ENCODE measurements at places on chromosomes 16 and 17.

GRCh38 chr17:60472449-60472848 lies 50.2 kb downstream of the CHCT1 start:
- no peak for DNase-seq

- peak; percentile 94 for DNase-seq
These were observed at the start of gene GSE1 for GRCh38 chr16:85612801-85613603. TSS of gene GSE1 (plus strand) at chr16:85613322. CDS start at chr16:85613392, 70 bp downstream.

DNA sequence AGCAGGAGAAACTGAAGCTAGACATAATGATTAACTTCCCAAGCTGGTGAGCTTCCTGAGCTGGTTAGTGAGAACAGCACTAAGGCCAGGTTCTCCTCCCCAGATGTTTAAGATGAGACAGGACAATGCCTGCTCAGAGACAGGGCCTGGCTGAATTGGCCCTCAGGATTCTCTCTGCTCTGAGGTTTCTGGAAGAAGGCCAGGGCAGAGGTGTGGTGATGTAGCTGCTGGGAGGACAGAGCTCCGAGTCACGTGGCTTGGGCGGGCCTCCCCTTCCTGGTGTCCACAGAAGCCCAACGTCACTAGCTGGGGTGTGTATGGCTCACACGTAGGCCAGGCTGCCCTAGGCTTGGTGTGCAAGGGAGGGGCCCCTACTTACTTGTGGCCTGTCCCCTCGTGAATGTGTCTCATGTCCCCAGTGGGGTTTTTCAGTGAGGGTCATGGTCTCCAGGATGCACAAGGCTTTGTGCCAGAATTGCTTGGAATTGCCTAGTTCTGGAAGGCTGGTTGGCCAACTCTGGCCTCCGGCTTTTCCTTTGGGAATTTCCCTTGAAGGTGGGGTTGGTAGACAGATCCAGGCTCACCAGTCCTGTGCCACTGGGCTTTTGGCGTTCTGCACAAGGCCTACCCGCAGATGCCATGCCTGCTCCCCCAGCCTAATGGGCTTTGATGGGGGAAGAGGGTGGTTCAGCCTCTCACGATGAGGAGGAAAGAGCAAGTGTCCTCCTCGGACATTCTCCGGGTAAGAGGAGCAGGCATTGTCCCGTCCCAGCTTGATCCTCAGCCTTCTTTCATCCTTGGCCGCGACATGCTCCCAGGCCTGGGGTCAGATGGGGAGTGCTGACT lies 3.4 kb downstream of the NOD2 start:
- DNase-seq, result no peak

- DNase-seq, result no peak
These were observed 129.5 kb downstream of the DYNLRB2 start for GRCh38 chr16:80670170-80670865.

DNA sequence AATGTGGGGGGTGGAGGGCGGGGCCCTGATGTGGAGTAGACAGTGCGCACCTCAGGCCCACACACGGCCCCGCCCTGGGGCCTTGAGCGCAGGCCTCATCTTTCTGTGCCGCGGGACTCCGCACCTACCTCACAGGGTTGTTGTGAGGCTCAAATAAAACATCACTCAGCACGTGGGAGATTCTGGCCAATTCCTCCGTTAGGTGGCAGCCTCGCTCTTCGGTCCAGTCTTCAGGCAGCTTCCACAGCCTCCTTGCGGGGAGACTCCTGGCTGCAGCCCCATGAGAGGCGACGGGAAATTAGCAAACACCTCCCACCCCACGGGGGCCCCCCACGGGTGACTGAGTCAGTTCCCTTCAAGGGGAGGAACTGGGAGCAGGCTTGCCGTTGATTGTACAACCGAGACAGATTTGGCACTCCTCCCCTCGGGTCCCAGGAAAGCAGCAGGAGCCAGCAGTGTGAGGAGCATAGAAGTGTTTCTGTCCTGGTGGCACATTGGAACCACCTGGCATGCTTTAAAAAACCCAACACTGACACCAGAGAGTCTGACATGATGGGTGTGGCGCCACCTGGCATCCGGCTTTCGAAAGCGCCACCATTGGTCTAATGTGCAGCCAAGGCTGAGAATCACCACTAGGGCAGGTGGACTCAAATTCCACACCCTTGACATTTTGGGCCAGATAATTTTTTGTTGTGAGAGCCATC lies 7.6 kb downstream of the MRM1 start:
- DNase-seq, result peak; percentile 94

- no peak for DNase-seq
These were observed 961 bp upstream of the MAP3K3 start for GRCh38 chr17:63621229-63621683.

- DNase-seq, result peak; percentile 73
These were observed 45.9 kb downstream of the ABAT start for GRCh38 chr16:8720080-8720966.

DNA sequence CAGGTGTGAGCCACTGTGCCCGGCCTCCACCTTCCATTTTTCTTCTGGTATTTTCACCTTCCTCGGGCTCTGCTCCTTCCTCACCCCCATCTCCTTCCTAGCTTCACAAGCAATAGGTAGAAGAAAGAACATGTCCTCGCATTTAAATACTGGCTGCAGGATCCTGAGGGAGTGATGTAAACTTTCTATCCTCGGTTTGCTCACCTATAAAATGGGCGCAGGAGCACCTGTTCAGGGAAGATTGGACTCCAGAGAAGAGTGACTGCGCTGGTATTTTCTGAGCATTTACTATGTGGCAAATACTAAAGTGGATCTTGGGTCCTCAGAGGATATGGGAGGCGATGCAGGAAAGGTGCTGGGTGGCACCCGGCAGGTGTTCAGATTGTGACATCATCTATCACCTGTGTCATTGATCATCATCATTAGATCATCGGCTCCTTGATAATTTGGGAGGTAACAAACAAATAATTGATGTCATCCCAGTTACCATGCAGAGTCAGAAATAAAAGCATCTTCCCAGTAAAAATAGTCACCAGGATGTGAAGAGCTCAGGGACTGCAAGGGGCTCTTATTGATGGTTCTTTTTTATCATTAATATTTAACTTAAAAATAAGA lies 72.8 kb downstream of the FOXL1 start:
- no peak for DNase-seq

DNA sequence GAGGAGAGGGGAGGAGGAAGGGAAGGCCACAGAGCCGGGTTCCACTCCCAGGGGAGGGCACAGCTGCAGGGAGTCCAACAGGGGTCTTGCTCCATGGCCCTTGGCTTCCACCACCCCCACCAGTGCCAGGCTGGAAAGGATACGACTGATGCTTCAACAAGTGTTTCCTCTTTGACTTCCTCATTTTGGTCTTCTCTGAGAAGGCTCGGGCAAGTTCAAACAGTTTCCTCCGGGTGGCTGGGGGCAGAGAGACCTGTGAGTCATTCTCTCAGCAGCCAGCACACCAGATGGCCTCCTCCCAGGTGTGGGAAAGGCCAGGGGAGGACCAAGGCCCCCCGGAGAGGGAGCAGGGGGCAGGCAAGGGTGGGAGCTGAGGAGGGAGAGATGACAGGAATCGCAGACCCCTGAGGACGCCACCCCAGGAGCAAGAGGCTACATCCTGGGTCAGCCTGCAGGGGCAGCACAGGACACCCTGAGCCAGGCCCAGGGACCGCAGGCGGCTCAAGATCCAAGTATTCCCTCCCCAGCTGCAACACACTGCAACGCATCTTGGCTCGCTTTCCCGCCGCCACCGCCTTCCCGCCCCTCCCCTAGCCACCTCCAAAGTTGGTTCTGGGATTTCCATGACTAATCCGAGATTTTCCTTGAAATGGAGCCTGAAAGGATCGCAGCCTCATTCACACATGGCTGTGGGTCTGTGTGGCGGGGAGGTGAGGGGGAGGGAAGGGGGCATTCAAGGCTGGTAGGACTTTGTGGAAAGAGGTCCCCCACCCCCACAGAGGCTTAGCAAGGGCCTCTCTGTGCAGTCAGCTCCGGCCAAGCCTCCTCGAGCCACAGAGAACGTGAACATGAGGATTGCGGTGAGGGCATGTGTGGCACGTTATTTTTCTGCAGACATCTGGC lies 18.4 kb upstream of the MRPS23 start:
- DNase-seq, result peak; percentile 94

DNA sequence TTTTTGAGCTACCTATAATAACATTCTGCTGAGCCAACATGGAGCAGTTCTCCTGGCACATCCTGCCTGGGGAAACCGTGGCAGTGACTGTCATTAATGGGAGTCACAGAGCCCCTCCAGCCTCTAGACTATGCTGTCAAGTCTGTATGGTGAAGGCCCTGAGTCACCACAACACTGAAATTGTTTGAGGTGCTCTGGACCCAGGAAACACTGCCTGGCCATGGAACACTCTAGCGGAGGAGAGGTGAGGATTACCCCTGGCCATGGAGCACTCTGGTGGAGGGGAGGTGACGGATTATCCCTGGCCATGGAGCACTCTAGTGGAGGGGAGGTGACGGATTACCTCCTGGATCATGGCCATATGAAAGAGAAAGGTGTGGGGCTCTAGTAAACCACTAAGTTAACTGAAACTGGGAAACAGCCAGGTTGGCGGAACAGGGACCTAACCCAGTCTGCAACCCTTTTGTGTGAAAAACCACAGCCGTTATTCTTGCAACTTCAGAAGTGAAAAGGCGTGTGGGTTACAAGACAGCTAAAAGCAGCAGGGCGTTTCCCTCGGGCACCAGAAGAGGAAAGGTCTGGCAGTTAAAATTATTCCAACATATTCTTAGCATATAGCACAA lies 156.7 kb downstream of the KCNJ12 start:
- DNase-seq, result no peak

- no peak for DNase-seq
These were observed 4.6 kb downstream of the METTL9 start for GRCh38 chr16:21603928-21604327.

DNA sequence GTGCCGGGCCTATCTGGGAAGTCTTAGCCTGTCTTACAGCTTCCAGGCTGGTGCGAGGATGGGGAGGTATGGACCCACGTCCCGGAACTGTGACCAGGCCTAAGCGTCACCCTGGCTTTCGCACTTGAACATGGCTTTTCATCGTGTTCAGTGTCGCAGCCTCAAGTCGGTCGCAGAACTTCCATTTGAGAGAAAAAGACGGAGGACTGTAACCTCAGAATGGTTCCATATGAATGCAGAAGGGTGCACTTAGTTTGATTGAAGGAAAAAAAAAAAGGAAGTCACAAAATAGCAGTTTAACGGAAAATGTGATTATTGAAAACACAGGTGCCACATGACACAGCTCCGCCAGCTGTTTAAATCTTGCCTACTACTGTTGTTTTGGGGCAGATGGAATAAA lies 30.2 kb upstream of the JPT2 start:
- no peak for DNase-seq

DNA sequence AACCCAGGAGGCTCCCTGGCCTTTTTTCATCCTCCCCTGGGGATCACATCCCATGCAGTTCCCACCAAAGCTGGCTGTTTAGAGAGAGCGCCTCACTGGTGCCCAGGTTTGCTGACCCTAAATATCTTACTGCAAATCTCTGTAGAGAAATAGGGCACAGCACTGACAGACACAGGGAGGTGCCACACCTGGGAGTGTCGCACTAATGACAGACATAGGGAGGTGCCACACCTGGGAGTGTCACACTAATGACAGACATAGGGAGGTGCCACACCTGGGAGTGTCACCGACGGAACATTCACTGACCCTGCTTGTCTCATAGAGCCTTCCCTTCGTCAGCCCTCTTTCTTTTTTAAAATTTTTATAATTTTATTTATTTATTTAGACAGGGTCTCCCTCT lies 25.6 kb downstream of the UNK start:
- DNase-seq, result peak; percentile 22

- DNase-seq, result no peak
These were observed 45.4 kb upstream of the MEIOC start for GRCh38 chr17:44610871-44611270.

- peak; percentile 6 for DNase-seq
These were observed 1.4 kb upstream of the HS3ST3B1 start for GRCh38 chr17:14299280-14300141.

DNA sequence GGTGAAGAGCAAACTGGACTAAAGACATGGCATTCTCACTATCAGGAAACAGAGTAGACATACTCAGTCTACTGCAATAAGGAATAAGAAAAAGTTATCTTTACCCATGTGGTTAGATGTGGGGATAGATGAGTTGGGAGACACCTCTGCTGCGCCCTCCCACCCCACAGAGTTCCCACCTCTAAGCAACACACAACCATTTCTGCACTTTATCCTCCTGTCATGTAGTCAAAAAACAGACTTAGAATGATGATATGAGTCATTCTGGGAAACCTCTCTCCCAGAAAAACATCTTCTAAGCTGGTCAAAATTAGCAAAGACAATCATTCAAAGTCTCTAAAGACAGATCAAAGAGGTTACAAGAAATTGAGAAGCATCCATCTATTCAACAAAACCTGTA lies 94.9 kb downstream of the CACNG1 start:
- DNase-seq, result no peak

- peak; percentile 41 for DNase-seq
These were observed 115.0 kb downstream of the MGAT5B start for GRCh38 chr17:76983075-76983775.

DNA sequence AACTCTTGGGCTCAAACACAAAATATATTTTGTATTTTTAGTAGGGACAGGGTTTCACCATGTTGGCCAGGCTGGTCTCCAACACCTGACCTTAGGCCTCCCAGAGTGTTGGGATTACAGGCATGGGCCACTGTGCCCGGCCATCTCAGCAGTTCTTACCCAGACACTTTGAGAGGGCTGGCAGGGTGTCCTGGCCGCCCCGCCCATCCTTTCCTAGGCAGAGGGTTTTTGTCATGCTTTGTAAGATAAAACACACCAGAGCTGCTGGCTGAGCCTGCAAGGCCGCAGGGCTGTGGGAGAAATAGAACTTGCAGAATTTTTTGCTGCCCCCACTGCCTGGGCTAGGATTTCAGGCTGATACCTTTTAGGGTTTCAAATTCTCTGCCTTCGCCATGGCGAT lies 8.7 kb downstream of the PPL start:
- DNase-seq, result no peak

DNA sequence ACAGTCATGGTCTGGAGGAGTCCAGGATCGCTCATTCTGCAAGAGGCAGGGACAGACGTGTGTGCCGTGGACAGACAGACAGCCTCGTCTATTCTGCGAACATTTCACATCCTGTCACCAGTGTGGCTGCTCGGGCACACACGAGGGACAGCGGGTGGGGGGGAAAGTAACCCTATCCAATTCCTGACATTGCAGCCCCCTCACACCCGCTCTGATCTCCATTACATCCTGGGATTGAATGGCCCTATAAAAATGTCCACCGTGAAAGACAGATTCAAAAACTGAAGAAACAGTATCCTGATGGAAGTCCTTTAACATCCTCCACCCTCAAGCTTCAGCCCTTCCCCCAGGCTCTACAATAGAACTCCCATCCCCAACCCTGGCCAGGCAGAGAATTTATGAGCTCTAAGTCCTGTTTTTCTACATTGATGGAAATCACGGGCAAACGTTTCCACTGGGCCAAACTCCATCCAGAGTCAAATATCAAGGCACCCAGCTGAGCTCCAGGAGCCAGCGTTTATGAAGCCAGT lies 39.4 kb downstream of the HS3ST3A1 start:
- DNase-seq, result no peak
